HAP-1 (cell line): ENCODE measurements at places on chromosomes 4 and X.
A peak's percentile ranks its signal among the peaks of the same experiment; 100 is the strongest.

- DNase-seq = peak; percentile 70
Measured at GRCh38 chr4:106502106-106502699, 133.6 kb upstream of the GIMD1 start.

GRCh38 chr4:172125443-172125842 is 312.2 kb downstream of the GALNTL6 start:
- no peak for DNase-seq

DNA sequence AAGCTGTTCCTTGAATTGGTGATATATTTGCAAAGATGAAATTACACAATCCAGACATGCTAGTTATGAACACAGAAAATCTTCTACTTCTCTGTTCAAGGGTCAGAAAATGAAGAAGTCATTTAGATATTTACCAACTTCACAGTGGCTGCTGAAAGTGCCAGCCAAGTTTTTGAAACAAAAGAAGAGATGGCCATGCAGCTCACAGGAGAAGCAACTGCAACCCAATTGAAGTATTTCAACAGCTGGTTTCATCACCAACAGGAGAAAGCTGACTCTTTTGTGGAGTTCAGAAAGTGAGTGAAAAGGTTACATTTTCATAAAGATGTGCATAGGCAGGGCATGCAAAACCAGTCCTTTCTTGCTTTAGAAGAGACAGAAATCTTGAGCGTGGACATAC is 70.1 kb upstream of the LSM6 start:
- no peak for DNase-seq

GRCh38 chr4:99915449-99915848 is 21.2 kb upstream of the LAMTOR3 start:
- DNase-seq = no peak

DNA sequence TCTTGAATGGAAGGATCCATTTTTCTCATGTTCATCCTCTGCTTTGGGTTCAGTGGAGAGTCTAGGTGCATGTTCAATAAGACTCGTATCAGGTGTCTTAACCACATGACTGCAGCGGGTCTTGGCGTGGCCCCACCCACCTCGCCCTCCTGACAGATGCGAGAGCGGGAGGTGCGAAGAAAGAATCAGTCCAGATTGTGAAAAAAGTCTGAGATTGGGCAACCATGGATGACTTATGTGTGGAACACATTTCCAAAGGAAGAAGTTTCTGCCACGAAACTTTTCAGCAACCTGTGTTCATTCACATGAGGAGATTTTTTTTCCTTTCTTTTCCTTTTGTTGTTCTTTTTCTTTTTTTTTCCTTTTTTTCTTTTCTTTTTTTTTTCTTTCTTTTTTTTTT is 66.8 kb downstream of the NSD2 start:
- no peak for DNase-seq
